ENCODE measurements at places on chromosomes 16 and 17. TPM values are rescaled to one million over a fixed set of nuclear protein-coding genes. Genes with fewer than 3 reads are reported as not detected.

- no peak for DNase-seq
Observed at GRCh38 chr16:50831751-50832150, 89.9 kb downstream of the CYLD start.

DNA sequence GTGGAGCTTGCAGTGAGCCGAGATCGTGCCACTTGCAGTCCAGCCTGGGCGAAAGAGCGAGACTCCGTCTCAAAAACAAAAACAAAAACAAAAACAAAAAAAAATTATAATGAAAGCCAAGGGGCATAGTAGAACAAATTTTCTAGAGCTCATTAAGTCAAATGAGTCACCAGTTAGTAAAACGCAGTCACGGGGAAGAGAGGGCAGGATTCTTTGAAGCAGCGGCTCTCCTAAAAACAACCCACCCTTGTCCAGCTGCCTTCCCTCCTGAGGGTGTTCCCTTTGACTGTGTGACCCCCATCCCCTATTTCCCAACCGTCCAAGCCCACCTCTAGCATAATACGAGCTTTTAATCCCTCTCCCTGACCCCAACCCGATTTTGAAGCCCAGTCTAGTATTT lies 44.1 kb upstream of the STH start:
- no peak for DNase-seq

DNA sequence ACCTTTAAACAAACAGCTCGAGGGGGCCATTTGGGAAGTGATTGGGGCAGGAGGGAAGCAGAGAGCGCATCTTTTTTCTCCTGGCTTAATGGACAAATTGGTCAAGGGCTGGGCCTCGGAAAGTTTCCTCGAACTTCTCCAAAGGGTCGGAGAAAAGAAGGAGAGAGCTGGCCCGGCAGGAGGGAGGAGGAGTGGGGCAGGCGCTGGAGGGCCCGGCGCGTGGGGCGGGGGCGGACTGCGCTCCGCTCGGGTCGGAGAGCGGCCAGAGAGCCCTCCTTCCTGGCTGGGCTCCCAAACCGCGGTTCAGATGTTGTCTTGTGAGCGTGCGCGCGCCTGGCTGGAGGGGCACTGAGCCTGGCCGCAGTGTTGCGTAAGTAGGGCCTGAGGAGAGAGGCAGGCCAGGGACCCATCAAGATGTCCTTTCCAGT lies 1.2 kb downstream of the MMP2 start:
- no peak for DNase-seq

- DNase-seq = peak; percentile 83
Observed at GRCh38 chr17:50169121-50169764, 3.4 kb downstream of the SGCA start.

Gene CHD9NB
- total RNA-seq = not detected

GRCh38 chr16:57559072-57559790 lies 16.8 kb downstream of the ADGRG5 start:
- DNase-seq = no peak

Gene CCDC43
- total RNA-seq = 39.1 TPM

Gene CNGB1
- total RNA-seq = not detected

Gene ZNF423
- not detected for total RNA-seq

Gene TMEM231
- 2.8 TPM for total RNA-seq

Gene PDP2
- 5.1 TPM for total RNA-seq

- no peak for DNase-seq
Observed at GRCh38 chr16:71645450-71645849, 19.5 kb downstream of the MARVELD3 start.

DNA sequence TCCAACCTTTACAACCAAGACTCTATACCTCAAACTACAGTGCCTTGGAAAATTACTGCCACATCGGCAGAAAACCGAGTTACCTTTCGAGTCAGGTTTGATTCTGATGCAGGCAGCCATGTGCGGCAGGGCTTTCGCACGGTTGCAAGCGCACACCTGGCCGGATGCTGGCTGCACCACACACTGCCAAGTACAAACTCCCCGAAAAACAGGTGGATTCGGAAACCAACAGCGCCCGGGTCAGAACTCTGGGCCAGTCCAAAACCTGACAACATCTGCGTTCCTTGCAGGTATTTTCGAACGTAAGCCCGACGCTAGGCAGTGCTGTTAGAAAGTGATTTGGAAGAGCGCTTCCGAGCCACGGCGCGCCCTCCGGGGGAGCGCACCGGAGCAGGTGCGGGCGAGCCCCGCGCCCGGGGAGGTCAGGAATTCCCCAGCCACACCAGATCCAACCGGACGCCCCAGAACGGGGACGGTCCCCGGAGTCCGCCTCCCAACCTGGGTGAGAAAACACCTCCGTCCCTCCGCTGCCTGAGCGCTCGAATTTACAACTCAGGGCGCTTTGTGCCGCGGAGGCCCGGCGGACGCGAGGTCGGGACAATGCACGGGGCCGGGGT lies 1.2 kb downstream of the USP7 start:
- DNase-seq = peak; percentile 16

DNA sequence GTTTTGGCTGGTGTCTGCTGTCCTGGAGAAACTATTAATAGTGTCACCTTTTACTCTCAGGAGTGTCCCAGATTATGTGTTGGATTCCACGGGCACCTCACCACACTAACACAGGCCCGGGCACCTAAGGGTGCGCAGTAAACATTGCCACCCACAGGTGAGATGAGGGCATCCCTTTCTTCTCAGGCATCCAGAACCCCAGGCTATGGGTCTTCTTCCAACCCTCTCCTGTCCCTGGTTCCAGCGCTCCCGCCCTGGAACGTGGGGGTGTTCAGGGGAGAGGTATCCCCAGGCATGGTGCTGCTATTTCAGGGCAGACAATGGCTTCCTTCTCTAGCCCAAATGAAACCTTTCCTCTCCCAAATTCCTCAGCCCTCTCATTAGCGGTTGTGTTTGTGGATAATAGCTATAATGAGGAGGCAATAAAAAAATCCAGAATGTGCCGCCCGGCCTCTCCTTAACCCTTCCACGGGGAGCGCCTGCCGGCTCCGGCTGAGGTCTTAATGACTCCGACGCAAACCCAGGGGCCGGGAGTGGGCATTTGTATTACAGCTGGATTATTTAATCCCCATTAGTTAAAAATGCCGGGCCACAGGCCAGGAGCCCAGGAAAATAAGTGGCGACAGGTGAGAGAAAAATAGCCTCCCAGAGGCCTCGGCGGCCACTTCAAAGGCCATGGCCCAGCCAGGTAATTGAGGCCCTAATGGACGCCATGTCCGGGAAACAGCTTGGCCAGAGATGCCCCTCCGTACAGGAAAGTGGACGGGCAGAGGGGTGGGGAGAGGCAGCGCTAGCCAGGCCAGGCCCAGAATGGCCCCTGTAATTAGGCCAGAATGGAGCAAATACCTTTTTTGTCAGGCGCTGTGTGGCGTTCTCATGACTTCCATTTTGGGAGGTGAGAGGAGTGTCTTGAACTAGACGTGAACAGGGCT lies 102.8 kb downstream of the IRX5 start:
- DNase-seq = no peak

Gene PYDC1
- not detected for total RNA-seq

DNA sequence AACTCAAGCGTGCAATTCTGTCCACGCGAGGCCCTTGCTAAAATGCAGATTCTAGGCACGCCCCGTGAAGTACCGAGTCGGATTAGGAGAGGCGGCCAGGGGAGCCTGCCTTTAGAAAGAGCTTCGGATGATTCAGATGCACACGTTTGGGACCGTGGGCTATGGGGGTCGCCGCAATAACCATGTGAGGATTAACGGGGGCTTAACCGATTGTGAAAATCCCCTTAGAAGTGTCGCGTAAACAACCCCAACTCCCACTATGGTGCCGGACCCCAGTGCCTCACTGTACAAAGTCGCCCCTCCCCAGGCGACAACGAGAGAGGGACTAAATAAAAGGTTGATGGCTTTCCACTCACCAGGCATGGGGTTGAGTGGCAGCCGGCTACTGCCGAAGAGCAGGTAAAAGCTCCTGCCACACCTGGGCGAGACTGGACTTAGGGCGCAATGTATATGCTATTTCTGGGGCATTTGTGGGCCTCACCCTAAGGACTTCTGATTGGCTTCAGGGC lies 635 bp upstream of the SP2 start:
- no peak for DNase-seq

- DNase-seq = no peak
Observed at GRCh38 chr17:69069226-69069750, 8.6 kb upstream of the ABCA9 start.

DNA sequence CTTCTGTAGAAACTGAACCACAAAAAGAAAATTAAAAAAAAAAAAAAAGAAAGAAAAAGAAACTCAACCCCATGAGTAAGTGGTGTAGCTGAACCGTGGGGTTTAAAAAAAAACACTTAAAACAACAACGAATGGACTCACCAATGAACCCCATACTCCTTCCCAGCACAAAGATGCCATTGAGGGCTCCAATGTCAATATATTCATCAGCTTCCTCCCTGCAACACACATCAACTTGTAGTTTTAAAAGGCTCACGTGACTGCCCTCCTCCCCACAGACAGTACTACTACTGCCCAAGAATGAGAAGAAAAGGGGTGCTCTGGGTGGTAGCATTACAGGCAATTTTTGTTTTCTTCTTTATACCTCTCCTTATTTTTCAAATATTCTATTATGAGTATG lies 3.3 kb upstream of the KLHL11 start:
- DNase-seq = no peak

Gene HOXB5
- not detected for total RNA-seq

DNA sequence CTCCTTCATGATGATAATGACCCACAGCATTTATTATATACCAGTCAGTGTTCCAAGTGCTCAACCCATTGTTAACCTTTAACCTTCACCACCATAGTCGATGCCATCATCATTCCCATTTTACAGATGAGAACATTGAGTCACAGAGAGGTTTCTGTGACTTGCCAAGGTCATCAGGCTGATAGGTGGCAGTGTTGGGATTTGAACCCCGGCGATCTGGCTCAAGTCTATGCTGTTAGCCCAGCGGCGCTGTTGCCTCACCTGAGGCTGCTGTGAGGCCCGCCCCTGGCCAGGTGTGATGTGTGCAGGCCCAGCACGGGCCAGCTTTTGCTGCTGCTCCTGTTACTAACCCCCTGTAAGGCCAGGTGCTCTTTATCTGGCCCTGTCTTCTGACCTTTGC lies 101.2 kb downstream of the OR1D5 start:
- DNase-seq = no peak

Gene NUPR1
- not detected for total RNA-seq

DNA sequence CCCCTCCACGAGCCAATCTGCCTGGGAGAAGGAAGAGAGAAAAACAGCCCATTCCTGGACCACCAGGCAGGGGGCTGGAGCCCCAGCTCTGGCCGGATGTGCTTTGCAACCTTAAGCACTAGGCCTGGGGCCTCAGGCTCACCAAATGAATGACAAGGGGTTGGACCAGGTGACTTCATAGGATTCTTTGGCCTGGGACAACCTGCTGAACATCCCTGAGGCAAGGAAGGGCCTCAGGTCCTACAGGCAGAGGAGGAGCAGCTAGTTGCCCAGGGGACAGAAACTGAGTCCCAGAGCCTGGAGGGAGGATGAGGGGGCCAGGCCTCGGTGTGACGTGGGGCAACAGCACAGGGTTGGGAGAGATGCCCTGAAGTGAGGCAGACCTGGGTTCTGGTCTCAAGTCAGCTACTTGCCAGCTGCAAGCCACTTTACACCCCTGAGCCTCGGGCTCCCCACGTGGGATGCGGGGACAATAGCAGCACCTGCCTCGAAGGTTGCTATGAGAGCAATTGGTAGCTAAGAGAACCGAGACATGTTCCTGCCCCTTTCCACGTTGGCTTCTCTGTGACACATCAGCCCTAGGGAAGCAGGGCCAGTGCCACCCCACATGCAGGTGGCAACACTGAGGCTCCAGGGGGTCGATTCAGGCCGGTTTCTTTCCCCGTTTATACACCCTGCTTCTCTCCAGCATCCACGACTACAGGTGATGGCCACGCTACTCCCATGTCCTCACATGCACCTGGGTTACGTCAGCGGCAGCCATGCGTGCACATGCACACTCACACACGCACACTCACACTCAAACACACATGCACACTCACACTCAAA lies 42.6 kb downstream of the CFAP20 start:
- no peak for DNase-seq

GRCh38 chr16:50711862-50712559 lies 18.6 kb downstream of the NOD2 start:
- DNase-seq = no peak

GRCh38 chr16:49407873-49408550 lies 34.4 kb downstream of the C16orf78 start:
- peak; percentile 44 for DNase-seq

Gene CDT1
- 2.3 TPM for total RNA-seq

Gene TMEM235
- total RNA-seq = not detected

- DNase-seq = no peak
Observed at GRCh38 chr16:77853161-77853560, 64.8 kb downstream of the VAT1L start.
